ENCODE measurements at places on chromosomes 4 and X.
A peak's percentile ranks its signal among the peaks of the same experiment; 100 is the strongest.

- DNase-seq = no peak
These were observed 352.2 kb downstream of the IDS start for GRCh38 chrX:149152941-149153340.

GRCh38 chr4:122728856-122729255, 3.6 kb upstream of the BBS12 start:
- no peak for DNase-seq

DNA sequence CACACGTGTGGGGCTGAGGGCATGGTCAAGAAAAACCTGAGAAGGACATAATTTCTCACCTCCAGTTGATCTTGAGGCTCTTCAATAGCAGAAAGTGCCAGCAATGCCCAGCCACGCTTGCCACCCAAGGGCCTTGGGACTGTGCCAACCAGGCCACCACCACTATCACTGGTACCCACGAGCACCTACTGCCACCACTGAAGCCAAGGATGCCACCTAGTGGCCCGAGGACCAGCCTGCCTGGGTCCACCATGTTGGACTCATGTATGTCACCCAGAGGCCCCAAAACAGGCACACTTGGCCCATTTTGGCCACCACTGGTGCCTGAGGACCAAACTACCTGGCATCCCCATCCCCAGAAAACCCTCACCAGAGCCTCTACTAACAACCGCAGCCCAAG, 191.8 kb downstream of the ADAM29 start:
- no peak for DNase-seq

DNA sequence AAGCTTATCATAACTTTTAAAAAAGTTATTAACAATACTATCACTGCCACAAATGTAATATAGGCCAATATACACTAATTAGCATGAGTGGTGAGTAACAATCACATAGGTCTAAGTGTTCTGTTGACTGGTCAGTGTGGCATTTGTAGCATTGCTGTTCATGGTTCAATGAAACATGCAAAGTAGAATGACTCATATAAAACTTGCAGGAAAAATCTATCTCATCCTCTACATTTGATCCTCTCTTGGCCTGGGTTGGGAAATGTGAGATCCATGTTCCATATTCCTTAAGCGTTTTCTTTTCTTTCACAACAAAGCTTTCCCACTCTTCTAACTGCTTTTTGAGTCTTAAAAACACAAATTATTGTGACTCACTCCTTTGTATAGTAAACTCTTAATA, 1418.7 kb downstream of the FSTL5 start:
- no peak for DNase-seq

DNA sequence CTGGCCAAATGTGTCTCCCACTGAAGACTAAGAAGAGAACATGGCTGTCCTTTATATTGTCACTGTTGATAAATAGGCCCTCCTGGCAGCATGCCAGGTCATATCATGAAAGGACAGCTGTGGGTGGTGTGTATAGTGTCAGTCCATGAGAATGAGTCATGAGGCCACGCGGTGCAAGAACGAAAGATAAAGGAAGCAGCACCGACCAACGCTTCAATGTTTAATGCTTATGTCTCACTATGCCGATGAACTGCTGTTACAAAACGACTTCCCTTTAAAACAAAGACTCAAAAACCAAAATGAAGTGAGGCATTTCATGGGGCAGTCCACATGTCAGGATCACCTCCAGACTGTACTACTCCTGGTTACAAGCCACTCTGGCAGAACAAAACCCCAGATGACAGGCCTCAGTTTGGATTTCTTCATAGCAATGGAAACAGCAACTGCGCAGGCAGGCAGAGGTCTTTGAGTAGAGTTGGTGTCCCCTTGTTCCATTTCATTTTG, 5.2 kb upstream of the TCEANC start:
- peak; percentile 44 for DNase-seq

DNA sequence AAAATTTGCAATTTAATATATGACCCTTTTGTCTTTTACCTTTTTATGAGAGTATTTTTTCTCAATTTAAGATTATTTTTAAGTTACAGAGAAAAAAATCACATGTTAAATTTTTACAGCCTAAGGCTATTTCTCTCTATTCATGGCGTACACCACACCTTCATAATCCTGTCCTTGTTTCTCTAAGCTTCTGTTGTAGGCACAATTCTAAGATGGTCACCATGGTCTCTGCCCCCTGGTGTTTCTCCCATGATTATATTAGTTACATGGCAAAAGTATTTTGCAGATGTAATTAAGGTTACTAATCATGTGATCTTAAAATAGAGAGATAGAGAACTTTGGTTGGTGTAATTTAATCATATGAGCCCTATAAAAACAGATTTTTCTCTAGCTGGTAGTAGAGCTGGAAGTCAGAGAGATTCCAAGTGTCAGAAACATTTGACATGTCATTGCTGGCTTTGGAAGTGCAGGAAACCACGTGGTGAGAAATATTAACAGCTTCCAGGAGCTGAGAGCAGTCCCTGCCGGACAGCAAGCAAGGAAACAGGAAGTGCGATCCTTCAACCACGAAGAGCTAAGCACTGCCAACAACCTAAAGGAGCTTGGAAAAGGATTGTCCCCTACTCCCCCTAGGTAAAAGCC, 89.8 kb downstream of the EIF4E start:
- DNase-seq = no peak

DNA sequence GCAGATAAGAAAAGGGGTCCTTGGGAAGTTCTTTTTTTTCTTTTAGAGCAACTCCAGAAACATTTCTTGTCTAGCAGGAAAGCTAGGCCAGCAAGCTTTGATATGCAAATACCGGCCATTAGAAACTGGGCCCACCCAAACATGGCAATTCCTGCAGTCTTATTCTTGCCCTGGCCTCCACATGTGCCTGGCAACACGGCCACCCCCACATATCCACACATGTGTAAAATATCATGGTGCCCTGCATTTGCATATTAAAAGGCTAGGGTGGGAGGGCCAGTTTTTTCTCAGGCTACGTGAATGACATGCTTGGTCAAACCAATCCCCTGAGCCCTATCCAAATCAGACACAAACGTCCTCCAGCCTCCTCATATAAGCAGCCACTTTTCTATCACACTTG, 171.7 kb upstream of the ZCCHC13 start:
- DNase-seq = no peak

GRCh38 chr4:54403700-54404453, 174.8 kb downstream of the PDGFRA start:
- no peak for DNase-seq

DNA sequence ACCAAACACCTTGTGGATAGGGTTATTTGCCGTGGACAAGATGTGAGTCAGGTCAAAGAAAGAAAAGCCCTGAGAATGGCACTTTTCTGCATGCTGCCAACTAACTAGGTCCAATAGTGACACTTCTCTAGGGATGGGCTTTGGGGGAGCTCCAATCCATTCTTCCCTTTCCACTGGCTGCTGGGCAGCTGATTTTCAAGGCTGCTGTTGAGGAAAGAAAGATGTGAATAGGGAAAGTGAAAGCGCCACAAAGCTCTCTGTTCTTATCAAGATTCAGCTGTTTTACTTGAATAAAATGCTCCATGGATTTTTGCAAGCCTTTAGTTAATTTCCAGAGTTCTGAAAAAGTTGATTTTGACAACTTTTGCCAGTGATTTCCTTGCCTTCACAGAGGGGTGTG, 244.2 kb upstream of the F9 start:
- DNase-seq = no peak

DNA sequence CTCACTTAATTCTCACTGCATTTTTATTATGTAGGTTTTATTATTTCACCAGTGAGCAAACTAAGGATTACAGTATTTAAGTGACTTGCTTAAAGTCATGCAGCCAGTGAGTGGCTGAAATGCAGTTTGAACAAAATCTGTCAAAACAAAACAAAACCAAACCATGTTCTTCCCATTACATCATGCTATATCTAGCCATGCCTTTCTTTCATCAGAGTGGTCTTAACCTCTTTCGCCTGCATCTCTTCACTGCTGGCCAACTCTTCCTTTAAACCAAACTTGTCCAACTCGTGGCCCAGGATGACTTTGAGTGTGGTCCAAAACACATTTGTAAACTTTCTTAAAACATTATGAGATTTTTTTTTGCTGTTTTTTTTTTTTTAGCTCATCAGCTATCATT, 223.2 kb downstream of the PCDH7 start:
- no peak for DNase-seq

DNA sequence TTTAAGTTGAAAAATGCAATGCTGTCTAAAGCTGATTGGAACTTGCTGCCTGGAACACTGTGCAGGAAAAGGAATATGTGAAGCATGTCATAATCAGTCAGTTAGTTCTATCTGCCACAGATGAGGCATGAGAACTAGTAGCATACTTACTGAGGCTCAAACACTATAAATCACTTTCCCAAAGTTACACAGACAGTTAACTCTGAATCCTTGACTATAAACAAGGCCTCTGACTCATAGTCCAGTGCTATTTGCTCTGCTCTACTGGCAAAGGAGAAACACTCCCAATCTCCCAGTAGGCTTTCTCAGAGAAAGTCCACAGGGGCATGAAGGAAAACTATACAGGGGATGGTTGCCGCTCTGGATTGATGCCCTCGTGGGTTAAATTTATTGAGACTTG, 2078.4 kb upstream of the TENM3 start:
- no peak for DNase-seq

DNA sequence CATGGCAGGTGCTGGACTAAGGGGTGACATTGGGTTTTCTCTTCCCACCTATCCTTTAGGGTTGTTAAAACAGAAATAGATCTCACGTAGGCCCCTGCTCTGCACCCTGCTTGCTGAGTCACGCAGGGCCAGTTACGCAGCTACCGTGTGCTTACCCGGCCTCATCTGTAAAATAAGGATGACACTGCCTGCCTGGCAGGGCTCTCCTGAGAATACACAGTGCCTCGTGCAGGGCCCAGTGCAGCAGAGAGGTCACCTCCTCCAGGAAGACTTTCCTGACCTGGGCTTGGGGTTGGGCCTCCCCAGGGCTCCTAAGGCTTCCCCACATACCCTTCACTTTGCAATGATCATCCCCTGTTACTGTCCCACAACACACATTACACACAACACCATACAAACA, 33.6 kb upstream of the JAKMIP1 start:
- DNase-seq = no peak

GRCh38 chr4:101500742-101501141, 153.4 kb upstream of the PPP3CA start:
- no peak for DNase-seq

DNA sequence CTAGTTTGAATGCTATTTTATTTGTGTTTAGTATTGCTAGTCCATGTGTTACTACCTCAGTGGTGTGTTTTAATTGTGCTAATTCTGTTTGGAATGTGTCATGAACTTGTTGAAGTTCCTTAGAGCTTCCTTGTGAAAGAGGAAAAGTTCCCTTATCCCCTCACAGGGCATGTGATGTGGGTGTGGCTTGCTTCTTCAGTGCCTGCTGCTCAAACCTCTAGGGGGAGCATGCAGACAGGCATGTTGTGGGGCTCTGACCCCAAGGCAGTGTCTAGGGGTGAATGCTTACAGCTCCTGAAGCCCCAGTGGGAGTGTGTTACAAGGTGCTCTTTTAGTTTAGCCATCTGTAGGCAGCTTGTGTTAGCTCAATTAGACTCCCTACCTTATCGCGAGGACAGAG, 86.5 kb downstream of the MAGED4 start:
- no peak for DNase-seq

DNA sequence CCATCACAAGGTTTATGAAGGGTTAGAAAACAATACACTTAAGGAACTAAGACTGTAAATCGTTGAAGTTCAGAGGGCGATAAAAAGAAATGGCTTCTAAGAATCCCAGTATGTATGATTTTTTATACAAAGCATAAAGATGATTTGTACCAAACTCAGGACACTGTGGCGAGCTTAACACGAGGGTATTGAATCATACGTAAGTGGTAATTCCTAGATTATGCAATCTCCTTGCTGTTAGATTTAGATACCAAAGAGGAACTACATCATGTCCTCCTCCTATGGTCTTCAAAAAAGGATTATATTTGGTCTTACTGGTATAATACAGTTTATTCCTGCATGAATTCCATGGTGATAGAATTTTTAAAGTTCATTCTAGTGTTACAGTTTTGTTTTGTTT, 23.9 kb downstream of the NFKB1 start:
- no peak for DNase-seq

DNA sequence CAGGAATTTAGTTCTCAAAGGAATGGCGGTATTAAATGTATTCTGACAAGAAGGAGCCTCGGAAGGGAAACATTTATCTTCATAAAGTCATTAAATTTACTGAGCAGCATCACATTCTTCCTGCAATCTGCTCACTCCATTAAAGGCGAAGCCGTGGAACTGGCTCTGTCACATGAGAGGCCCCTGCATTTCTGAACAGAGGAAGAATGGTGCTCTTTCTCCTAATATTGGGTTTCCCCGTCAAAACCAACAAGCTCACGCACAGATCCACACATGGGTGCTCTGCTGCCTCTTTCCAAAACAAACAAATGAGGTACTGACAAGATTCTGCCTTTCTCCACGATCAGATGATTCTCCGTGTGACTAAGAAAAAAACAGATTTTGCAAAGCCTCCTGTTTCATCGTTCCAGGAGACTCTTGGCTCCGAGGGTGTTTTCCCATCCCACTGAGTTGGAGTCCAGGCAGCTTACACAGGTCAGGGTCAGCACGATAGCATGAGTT, 191.2 kb downstream of the IDS start:
- DNase-seq = no peak

DNA sequence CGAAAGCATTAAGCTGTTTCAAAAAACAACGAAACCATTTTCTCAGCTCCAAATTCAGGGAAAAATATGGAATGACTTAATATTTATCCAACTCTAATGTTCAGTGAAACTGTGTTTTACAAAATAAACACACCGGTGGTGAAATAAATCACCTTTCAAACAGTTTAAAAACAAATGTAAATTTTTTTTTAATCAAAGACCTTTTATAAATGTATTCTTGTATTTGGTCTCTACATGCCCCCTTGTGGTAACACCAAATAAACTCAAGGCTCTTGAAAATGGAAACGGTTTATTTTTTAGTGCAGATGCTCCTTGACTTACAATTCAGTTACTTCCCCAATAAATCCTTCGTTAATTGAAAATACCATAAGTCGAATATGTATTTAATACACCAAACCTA, 45.8 kb upstream of the ITM2A start:
- DNase-seq = no peak

DNA sequence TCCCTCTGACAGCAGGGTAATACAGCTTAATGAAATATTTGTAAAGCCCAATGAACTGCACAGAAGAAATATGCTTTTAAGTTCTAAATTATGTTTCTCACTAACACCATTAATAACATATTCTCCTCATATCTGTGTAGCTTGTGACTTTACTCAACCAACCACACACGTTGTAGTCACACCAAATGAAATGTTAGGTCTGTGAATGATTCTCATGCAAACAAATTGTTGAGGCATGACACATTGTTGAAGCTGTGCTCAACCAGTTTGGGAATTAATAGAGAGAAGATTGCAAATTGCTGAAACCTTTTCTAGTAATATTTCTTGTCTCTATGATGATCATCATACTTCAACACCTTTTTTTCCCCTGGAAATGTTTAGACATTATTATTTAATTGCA, 645.9 kb downstream of the PCDH7 start:
- no peak for DNase-seq

DNA sequence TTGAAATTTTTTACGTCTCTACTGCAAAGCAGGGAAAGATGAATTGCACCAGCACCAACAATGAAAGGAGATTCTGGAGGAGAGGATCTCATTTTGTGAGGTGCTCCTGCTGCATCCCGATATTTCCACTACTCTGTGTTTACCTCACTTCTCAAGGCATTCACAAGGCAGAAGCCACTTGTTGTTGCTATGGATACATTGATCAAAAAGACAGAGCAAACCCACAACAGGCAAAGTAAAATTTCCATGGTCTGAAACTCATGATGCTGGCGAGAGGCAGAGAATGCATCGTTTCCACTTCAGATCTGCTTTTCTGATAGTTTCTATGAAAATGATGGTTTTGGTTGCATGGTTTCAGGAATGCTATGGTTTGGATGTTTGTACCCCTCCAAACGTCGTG, 323.3 kb downstream of the ASMT start:
- no peak for DNase-seq
